T1000 (cell line): ENCODE measurements at places on chromosomes 3 and 15.
A peak's percentile ranks its signal among the peaks of the same experiment; 100 is the strongest.

- no peak for DNase-seq
Observed at GRCh38 chr3:71310359-71310979, 273.1 kb downstream of the FOXP1 start.

GRCh38 chr15:65278480-65278879 is 8.2 kb downstream of the PARP16 start:
- no peak for DNase-seq

GRCh38 chr15:40115670-40116093 is 7.0 kb upstream of the BMF start:
- DNase-seq = no peak

DNA sequence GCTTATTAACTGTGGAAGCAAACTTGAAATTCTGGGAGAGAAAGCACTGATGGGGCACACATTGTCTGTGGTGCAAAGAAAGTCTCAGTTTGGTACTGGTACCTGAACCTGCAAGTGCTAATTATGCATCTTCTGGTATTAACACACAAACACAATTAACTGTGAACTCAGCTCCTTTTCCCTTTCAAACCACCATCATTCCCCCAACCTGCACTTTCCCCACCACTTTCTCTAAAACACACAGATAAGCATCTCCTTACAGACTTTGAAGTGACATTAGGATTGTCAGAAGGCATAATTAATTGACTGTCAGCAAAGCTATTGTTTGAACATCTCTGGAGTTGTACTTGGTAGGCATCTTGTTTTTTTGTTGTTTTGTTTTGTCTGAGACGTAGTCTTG is 452.2 kb upstream of the TPRG1 start:
- DNase-seq = no peak

DNA sequence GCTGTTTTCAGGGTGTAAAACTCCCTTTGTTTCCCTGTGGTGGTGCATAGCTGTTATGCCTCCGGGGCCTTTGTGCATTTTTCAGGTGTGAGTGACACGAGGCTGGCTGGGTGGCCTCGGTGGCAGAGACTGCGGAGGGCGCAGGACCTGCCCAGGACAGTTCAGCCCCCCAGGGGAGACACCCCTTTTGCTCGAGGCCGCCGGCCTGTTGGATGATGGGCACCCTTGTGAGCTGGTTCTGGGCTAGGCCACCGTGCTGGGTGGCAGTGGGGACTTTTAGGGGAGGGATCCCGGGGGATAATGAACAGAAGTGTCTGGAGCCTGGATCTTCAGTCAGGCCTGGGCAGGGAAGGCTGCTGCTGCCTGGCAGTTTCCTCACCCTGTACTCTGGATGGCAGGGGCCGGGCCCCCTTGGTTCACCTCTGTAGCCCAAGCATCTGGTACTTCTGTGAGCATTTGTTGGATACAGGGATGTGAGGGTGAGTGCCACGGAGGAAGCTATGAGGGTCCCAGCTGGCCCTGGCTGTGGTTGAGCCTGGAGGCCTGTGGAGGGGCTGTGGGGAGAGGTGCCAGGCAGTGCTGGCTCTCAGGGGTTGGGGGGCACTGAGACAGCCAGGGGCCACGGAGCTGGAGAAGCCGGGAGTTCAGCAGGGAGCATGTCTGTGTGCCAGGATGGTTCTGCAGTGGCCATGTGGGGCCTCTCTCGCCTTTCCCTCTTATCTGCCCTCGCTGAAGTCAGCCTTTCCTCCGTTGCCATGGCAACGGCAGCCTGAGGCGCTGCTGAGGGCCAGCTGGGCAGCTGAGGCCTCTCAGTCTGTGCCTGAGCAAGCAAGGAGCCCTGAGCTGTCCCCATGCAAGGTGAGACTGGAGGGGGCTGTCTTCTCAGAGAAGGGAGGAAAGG is 49.0 kb downstream of the KY start:
- peak; percentile 39 for DNase-seq

DNA sequence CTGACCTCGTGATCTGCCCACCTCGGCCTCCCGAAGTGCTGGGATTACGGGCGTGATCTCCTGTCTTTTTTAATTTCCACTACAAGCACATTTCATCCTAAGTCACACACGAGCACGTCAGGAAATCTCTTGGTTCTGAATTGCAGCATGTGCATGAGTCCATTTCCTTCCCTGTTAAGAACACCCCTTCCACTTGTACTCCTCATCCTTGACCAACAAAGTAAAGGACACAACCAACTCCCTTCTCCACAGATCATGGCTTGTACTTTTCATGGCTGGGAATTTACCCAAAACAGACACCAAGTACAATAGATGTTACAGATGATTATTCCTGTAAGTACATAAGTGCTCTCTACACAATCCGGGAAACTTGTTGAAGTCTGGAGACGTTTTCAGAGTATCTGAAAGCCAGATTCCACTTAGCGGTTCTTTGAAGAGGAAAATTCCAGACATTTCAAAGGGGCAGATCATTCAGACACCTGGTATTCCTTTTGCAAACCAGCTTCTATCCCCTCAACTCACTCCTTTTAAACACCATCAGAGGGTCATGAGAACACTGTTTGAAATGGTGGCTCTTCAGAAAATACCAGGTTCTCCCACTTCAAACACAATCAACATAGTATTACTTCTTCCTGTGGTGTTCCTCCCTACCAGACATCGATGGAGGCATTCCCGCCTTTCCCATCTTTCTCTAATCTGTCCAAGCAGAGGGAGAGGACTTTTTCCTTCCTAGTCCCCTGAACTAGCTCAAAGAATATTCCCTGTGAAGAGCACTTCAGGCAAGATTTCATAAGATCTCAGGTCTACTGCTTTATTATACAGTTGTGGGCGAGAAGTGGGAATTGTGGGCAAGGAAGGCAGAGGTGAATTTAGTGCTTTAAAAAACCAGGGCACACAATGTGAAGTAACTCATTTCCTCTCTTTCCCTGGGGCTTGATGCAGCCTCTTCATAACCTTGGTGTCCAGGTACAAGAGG is 80.1 kb upstream of the TSC22D2 start:
- DNase-seq = no peak

DNA sequence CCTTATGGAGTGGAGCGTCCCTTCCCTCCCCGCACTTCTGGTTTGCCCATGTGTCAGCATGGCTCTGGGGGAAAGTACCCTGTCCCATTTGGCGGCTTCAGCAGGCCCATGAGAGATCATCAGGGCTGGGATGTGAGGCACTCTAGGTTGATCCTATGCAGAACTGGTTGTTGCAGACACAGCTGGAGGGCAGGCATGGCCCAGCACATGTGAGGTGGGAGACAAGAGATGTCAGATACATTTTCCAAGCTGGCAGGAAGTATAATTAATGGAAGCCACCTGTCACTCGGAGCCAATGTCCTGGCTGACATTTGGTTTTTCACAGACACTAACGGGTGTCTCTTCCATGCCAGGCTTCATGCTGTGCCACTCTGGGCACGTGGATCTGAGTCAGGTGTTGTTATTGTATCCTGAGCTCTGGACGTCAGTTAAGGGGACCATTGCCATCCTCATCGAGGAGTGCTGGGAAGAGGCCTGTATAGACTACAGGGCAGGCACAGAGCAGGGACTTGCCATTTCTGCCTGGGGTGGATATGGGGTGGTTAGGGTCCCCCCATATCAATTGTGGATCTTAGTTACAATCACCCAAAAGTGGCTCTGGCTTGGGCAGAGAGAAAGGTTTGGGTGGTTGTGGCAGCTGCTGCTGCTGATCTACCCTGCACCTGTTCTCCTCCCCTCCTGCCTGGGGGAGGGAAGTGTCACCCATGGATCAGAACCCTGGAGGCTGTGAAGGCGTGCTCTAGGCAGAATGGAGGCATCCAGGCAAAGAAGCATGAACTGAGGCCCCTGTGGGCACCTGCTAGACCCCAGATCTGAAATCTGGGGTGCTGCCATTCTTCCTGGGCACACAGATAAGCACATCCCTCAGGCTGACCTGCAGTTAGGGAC is 140.7 kb downstream of the FBLN2 start:
- DNase-seq = no peak

GRCh38 chr15:100125401-100126191 is 216.2 kb downstream of the ADAMTS17 start:
- no peak for DNase-seq

DNA sequence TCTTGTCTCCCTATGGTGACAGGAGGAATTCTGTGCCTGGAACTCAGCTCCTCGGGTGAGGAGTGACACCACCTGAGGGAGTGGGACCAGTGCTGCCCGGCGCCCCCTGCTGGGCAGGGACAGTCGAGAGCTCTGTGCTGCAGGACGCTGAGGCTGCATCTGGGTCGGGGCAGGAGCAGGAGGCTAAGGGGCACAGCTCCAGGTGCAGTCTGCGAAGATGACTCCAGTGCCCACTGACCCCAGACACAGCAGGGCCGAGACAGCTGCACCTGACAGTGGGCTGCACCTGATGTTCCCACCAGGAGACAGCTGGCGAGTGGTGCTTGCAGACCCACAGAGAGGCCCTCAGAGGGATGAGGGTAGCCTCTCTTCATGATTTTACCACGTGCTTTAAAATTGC is 152.9 kb downstream of the ATP10A start:
- DNase-seq = no peak
